ENCODE measurements at places on chromosomes 1 and 21.

DNA sequence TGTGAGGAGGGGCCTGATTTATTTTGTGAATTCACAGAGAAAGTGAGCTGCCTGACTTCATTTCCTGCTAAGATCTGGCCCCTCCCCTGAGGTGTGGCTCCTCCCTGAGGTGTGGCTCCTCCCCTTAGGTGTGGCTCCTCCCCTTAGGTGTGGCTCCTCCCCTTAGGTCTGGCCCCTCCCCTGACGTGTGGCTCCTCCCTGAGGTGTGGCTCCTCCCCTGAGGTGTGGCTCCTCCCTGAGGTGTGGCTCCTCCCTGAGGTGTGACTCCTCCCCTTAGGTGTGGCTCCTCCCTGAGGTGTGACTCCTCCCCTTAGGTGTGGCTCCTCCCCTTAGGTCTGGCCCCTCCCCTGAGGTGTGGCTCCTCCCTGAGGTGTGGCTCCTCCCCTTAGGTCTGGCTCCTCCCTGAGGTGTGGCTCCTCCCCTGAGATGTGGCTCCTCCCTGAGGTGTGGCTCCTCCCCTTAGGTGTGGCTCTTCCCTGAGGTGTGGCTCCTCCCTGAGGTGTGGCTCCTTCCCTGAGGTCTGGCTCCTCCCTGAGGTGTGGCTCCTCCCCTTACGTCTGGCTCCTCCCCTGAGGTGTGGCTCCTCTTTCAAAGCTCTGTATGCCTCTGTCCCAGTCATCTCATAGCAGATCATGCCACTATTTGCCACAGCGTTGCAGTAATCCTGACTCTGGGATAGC, 26.9 kb upstream of the LRRC3 start:
- peak; percentile 48 for DNase-seq

DNA sequence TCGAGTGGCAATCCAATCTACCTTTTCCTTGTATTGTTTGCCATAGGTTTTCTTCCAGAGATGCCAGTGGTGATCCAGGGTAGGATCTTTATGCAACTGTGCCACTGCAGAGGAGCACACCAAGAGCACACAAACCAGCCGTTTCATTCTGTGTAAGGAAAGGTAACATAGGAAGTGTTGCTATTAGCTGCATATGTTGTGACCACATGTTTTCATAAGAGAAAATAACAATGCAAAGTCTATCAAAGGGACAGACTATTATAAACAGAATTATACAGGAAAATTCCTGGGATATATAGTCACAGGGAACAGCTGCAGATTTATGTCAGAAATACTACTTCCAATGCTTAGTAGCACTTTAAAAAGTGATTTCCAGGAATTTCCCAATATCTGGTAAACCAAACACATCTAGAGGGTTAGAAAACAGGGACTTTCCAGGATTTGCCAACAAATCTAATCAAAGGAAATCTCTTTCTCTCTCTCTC, 919 bp downstream of the CTSS start:
- peak; percentile 44 for DNase-seq

DNA sequence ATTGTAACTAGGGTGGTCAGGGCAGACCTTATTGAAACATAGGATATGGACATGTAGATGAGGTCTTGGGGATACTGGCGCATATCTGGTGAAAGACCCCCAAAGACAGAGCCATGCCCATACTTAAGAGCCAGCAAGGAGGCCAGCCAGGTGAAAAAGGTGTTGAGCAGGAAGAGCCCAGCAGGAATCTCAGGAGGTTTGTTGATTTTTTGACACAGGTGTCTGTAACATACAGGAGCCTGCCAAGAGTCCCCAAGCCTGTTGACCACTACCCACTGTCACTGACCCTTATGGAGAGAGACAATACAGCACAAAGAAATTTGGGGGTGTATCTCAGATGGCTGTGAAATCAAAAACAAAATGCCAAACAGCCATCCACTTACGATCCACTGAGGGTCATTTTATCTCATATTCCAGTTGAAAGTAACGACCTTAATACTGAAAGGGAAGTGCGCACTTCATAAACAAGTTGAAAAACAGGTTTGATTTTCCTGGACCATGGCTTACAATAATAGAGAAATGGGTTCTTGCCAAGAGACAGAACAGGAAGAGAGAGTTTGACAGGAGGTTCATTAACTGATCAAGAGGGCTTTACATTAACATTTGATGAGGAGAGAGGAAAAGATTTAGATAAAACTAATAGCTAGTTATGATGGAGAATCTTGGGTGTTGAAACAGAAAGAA, 163.6 kb downstream of the GLUL start:
- no peak for DNase-seq

DNA sequence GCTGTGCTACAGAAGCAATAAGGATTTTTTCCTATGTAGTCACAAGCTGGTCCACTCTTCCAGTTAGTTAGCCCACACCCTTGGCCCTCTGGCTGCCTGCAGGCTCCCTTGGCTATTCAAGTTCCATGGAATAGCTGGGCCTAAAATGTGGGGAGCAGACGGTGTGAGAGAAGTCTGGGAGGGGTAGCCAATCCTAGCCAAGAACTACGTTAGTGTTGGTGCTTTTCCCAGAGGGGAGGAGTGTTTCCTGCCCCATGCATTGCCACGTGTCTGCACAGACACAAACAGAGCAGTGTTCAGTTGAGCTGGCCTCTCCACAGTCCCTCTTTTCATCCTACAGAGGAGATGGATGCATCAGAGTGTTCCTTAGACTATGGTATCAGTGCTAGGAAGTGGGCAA, 59.0 kb upstream of the IPO9 start:
- no peak for DNase-seq

DNA sequence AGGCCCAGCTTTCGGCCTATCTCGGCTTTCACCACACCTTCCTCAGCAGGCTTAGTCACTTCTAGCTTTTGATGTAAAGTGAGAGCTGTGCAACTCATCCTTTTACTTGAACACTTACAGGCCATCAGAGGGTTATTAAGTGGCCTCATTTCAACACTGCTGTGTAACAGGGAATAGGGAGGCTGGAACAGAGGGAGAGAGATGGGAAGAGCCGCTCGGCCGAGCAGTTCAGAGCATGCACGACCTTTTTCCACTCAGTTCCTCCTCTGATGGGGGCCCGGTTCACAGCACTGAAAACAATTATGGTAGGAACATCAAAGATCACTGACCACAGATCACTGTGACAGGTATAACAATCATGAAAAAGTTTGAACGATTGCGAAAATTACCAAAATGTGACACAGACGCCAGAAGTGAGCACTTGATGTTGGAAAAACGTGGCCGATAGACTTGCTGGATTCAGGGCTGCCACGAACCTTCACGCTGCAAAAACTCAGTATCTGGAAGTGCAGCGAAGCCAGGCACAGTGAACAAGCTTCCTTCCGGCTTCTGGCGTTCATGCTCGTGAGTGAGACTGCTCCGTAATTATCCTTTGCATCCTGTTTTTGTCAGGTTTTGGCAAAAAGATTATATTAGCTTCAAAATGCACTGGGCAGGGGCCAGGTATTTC, 28.6 kb downstream of the AGPAT3 start:
- DNase-seq, result peak; percentile 85

GRCh38 chr1:3577300-3577699, 34.0 kb downstream of the MEGF6 start:
- no peak for DNase-seq

- DNase-seq, result no peak
These were observed 25.6 kb downstream of the LRRC42 start for GRCh38 chr1:53971718-53972117.

GRCh38 chr1:94180650-94181049, 56.7 kb downstream of the ARHGAP29 start:
- DNase-seq, result no peak

DNA sequence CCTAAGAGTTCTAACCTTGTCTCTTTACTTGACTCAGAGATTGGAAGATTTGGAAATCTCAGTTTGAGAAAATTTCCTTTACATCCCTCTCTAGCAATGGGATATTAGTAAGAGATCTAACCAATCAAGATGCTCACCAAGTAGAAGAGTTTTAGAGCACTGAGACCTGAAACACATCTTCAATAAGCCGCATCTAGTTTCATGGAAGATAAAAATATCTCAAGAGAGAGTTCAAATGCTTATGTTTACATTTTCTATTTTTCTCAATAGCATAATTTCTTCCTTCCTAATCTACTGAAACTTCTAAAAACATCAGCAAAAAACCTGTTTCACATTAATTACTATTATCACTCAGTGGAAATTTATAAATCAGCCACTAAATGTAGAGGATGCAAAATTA, 165.1 kb downstream of the APP start:
- no peak for DNase-seq

- DNase-seq, result no peak
These were observed 4.2 kb downstream of the YBX1 start for GRCh38 chr1:42686418-42686817.

GRCh38 chr1:108072212-108072611, 107.2 kb upstream of the VAV3 start:
- no peak for DNase-seq

GRCh38 chr1:10626791-10627410, 152.2 kb downstream of the PEX14 start:
- DNase-seq, result no peak

DNA sequence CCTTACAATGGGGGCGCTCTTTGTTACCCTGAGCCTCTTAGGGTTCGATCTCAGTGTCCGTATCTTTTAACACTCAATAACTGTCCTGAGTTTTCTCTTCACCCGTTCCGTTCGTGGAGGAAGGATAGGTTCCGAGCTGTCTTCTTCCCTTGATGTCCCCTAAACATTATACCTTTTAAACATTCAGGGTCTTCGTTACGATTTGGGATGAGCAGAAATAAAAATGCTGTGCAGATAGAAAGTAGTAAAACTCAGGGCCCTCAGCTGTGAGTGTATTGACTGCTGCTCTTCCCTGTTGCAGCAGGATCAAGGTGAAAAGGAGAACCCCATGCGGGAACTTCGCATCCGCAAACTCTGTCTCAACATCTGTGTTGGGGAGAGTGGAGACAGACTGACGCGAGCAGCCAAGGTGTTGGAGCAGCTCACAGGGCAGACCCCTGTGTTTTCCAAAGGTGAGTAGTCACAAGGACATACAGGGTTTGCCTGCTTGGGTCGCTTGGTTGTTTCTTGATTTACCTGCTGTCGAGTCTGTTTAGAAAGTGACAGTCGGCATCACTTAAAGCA, 784 bp downstream of the RPL11 start:
- no peak for DNase-seq

GRCh38 chr1:206797534-206798383, 25.5 kb upstream of the IL10 start:
- DNase-seq, result peak; percentile 40

- DNase-seq, result no peak
These were observed 272.3 kb upstream of the ST6GALNAC5 start for GRCh38 chr1:76595024-76595423.

GRCh38 chr1:242201090-242201489, 202.2 kb upstream of the MAP1LC3C start:
- DNase-seq, result no peak

DNA sequence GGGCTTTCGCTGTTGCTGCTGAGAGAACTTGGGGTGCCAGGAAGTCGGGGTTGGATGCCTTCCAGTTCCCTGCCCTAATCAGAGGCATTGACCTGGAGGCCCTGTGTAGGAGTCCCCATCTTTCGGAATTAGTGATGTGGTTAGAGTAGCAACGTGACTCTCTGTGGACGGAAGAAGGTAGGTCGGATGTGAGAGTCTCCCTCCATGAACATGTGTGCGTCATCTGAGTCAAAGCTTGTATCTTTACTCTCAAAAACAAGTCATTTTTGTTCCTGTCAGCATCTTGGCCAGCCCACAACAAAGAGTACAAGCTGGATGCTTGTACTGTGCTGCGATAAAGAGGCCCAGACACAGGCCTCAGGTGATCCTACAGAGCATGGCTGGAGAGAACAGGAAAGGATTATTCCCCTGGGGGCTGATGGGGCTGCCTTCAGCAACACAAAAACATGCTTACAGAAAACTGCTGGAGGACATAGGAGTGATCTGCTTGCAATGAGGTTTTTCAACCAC, 31.0 kb upstream of the IL10 start:
- DNase-seq, result peak; percentile 94

DNA sequence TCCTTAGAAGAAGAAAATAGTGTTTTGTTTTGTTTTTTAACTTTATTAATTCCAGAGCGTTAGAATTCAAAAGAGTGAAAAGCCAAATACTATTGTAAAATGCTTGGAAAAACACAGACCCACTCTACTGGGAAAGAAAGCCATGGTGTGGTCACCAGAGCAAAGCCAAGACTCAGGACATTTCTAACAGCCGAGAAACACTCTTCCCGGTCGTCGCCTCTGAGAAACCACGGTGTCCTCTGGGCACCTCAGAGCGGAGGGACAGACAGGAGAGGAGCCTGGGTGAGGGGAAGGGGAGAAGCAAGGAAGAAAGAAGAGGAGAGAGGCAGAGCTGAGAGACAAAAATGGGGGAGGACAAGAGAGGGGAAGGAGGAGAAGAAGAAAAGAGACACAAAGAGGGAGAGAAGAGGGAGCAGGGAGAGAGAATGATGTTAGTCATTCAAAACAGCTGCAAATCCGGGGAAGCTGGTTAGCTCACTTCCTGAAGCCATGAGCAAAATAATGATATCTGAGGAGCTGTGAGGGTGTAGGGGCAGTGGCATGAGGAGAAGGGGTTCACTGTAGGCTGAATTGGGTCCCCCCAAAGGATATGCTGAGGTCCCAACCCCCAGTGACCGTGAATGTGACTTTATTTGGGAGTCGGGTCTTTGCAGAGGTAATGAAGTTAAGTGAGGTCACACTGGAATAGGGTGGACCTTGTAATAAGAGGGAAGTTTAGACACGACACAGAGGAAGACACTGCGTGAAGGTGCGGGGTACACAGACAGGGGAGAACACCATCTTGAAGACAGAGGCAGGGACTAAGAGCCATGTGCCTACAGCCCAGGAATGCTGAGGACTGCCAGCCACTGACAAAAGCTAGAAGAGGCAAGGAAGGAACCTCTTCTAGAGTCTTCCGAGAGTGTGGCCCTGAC, 58.2 kb upstream of the DMRTB1 start:
- no peak for DNase-seq

- DNase-seq, result no peak
These were observed 33.0 kb downstream of the HUNK start for GRCh38 chr21:31905503-31906451.

Measured in activated CD4-positive, alpha-beta T cell treated with anti-CD3 and anti-CD28 coated beads, Interleukin-2, Interleukin-6, amounts not matched to agents 100 ng/mL and 50 ng/mL, durations not matched to agents 16 hours and 8 hours (primary cell).